Activated T-cell treated with anti-CD3 and anti-CD28 coated beads, Interleukin-2, amount 50 U/mL, for 72 hours (primary cell): ENCODE measurements at places on chromosomes 2 and 18. TPM values are rescaled to one million over a fixed set of nuclear protein-coding genes. Genes with fewer than 3 reads are reported as not detected.

Gene MYO5B
- 0.39 TPM for total RNA-seq

DNA sequence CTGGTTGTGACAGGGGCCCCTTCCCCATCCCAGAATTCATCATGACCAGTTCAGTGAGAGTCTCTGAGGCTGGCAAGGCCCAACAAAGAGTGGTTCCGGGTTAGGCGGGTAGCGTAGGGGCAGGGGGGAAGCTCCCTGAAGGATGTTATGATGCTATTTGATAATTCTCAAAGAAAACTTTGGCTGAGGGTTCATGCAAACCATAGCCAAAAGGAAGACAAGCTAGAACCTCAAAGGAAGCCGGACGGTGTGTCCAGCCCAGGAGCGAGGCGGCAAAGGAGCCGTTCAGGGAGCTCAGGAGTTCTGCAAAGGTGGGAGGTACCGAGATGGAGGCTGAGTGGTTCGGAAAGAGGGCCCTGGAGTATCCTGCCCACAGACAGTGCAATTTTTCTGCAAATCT is 226.8 kb upstream of the RAB6C start:
- H3K4me3 ChIP-seq = no peak overlapping the region
- peaks cover 15% of the 10 kb centered on the region for H3K27me3 ChIP-seq
- no peaks in the 10 kb centered on the region for H3K36me3 ChIP-seq
- H3K4me1 ChIP-seq = no peaks in the 10 kb centered on the region
- DNase-seq = no peak

- H3K36me3 ChIP-seq = no peaks in the 10 kb centered on the region
- no peak overlapping the region for H3K27ac ChIP-seq
- peaks cover 14% of the 10 kb centered on the region for H3K27me3 ChIP-seq
- H3K4me3 ChIP-seq = no peak overlapping the region
- H3K4me1 ChIP-seq = peaks cover 7% of the 10 kb centered on the region
- DNase-seq = no peak
Measured at GRCh38 chr18:58102018-58102417, 58.0 kb downstream of the NEDD4L start.

GRCh38 chr18:44700652-44701051 is 20.0 kb downstream of the SETBP1 start:
- no peak for DNase-seq
- peak overlapping the region; percentile 9 for H3K4me3 ChIP-seq
- H3K36me3 ChIP-seq = peaks cover 4% of the 10 kb centered on the region
- peaks cover 18% of the 10 kb centered on the region for H3K27me3 ChIP-seq
- H3K27ac ChIP-seq = peak overlapping the region; percentile 29

Gene GAL3ST2
- 0.82 TPM for total RNA-seq
